ENCODE measurements at places on chromosomes 11 and 22.
A peak's percentile ranks its signal among the peaks of the same experiment; 100 is the strongest.

DNA sequence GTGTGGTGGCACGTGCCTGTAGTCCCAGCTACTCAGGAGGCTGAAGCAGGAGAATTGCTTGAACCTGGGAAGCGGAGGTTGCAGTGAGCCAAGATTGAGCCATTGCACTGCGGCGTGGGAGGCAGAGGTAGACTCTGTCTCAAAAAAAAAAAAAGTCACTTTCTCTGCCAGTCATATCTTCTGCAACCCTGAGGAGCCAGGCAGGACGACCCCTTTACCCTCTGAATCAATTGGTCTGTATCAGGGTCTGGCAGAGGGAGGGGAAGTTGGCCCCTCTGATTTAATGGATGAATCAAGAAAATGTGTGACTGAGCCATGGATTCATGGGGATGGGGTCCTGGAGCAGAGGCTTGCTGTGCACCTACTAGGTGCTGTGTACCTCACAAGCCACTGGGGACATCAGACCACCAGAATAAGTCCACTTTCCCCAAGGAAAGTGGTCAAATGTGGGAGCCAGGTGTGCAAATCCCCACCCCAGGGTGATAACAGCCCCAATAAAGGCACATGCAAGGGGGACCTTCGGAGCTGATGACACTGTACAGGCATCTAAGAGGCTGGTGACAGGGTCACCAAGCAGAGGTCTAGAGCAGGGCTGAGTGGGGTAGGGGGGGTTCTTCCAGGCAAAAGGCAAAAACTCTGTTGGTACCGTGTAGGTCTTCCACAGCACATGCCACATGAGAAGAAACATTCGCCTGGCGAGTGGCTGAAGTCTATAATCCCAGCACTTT, 29.0 kb downstream of the TXN2 start:
- DNase-seq: no peak

GRCh38 chr11:100013011-100013410, 674.1 kb upstream of the ARHGAP42 start:
- DNase-seq: no peak

DNA sequence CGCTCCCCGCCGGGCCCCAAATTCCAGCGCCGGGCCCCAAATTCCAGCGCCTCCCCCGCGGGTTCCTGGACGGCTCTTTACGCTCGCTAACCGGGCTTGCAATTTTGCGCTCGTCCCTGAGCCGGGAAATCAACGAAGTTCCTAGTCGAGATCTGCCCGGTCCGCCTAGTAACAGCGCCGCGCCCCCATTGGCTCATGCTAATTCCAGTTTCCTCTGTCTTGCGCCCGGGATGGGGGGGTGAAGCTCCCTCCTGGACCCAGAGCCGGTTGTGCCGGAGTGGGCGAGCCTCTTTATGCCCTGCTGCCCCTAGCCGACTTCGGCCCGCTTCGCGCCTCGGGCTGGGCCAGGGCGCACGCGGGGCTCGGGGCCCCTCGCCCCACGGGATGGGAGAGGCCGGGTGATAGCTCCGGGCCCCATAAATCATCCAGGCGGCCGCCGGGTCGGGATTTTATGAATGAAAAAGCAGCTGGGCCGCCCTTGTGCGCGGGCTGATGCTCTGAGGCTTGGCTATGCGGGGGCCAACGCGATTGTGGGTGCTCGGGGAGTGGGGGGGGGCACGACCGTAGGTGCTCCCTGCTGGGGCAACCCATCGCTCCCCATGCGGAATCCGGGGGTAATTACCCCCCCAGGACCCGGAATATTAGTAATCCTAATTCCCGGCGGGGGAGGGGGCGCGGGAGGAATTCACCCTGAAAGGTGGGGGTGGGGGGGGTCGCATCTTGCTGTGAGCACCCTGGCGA, 1.8 kb upstream of the CCND1 start:
- DNase-seq: peak; percentile 96

DNA sequence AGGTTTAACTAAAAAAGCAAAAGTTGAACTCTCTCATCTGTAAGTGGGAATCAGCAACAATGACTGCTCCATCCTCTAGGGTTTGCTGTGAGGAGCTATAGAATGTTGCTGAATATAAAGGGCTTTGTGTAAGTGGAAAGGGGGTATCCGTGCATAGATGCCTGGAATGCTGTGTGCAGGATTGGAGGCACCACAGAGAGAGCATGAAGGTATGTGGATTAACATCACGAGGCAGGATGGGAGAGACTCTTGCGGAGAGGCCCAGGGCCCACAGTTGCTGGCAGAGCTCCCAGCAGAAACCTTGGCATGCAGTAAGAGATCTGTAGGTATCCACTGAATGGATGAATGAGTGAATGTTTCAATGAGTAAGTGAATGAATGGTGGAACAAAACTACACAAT, 298.7 kb upstream of the DDI1 start:
- DNase-seq: no peak

DNA sequence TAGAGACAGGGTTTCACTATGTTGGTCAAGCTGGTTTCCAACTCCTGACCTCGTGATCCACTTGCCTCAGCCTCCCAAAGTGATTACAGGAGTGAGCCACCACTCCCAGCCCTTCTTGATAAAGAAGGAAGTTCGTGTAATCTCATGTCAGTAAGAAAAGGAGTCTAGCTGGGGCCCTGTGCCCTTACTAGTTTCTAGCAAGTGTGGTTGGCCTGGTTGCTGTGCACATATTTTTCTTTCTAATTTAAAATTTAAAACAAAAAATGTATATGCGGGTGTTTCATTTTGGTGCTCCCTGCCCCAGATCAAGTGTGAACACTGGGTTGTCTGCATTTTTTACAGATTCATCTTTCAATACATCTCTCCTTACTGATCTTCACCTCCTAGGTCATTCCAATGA, 770.8 kb upstream of the TENM4 start:
- no peak for DNase-seq

- no peak for DNase-seq
Measured at GRCh38 chr11:105181100-105181499, 41.5 kb upstream of the CARD18 start.

- no peak for DNase-seq
Measured at GRCh38 chr11:126072141-126072741, 9.6 kb upstream of the CDON start.

DNA sequence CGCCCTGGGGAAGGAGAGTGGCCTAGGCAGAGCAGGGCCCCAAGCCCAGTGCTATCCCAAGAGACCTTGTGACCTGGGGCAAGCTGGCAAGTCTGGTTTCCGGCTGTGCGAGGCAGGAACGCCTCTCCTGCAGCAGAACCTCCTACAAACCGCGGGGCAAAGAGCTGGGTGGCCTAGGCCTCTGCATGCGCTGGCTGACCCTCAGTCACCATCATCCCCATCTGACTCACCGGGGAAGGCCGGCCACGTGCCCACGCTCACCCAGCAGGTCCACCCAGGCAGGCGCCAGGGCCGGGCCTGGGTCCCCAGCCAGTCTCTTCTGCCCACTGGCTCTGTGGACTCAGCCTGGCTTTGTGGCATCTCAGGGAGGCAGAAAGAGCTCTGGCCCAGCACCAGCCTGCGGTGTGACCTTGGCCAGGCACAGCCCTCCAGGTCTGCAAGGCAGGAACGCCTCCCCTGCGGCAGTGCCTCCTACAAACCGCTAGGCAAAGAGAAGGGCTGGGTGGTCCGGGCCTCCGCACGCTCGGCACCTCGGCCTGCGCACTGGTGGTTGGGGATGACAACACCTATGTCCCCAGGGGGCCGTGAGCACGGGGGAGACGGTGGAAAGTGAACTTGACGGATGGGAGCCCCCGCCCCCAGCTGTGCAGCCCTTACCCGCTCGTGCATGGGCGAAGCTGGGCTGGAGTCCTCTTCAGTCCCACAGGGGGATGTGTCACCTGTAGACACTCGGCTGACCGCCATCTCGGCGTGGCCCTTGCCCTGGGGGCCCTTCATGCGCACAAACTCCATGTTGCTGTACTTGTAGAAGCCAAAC, 38.2 kb downstream of the KIAA0930 start:
- no peak for DNase-seq

DNA sequence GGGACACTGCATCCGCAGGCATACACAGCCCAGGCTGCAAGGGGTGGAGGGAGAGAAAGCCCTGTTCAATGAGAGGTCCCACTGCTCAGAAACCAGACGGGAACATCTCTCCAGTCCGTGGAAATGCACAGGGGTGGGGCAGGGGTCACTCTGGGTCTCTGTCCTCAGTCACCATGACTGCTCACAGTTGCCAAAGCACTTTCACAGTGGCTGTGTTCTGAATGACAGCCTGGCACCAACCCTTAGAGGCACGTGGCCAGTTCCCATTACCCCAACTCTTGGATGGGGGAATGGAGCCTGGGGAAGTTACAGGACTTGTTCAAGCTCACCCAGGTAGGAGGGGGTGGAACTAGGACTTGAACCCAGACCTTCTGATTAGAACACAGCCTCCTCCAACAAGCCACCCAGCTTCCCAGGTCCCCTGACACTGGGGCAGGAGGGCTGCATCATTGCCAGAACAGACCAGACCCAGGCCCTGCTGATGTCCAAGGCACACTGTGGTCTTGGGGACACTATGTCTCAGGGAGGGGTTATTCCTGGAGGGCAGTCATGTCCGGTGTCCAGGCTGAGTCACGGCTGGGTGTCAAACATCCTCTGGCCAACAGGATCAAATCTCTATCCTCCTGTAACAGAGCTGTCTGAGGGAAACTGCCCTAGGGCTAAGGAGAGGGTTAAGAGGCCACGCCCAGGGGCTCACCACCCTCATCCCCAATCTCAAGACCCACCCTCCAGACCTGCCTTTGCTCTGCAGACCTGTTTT, 8.2 kb downstream of the ZNF70 start:
- no peak for DNase-seq

DNA sequence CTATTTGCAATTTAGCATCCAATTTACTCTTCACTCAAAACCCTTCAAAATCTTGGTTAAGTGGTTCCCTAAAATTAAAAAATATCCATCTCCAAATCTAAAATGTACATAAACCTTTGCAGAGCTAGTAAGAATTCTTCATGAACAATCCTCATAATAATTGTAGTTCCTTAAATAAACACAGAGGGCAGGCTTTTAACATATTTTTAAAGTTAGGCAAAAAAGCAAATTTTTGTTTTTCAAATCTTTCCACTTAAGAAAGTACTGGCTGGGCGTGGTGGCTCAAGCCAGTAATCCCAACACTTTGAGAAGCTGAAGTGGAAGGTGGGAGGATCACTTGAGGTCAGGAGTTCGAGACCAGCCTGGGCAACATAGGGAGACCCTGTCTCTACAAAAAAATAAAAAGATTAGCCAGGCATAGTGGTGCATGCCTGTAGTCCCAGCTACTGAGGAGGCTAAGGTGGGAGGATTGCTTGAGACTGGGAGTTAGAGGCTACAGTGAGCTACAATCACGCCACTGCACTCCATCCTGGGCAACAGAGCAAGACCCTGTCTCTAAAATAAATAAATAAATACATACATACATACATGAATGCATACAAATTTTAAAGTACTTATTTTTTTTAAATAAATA, 25.1 kb upstream of the PLAAT3 start:
- no peak for DNase-seq

- DNase-seq: no peak
Measured at GRCh38 chr22:39078329-39078728, 1.3 kb downstream of the APOBEC3G start.

DNA sequence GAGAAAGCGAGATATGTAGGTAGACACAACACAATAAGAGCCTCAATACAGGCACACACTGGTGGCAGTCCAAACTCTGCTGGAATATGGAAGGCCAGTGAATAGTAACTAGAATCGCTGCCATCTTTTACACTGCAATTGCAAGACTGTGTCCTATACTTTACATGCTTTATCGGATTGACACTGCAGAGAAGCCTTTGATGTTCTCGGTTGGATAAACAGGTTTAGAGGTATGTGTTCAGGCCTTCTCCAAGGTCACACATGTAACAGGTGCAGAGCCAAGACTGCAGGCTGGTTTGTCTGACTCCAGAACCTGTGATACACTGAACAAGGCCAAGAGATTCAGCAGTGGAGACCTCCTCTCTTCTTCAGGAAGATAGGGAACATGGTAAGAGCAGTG, 5.1 kb downstream of the SAA1 start:
- DNase-seq: no peak

- peak; percentile 51 for DNase-seq
Measured at GRCh38 chr22:47419239-47419638, 656.8 kb downstream of the TBC1D22A start.

- no peak for DNase-seq
Measured at GRCh38 chr11:134678744-134679143, 266.7 kb upstream of the B3GAT1 start.

GRCh38 chr11:100719362-100719761, 32.3 kb downstream of the ARHGAP42 start:
- no peak for DNase-seq

DNA sequence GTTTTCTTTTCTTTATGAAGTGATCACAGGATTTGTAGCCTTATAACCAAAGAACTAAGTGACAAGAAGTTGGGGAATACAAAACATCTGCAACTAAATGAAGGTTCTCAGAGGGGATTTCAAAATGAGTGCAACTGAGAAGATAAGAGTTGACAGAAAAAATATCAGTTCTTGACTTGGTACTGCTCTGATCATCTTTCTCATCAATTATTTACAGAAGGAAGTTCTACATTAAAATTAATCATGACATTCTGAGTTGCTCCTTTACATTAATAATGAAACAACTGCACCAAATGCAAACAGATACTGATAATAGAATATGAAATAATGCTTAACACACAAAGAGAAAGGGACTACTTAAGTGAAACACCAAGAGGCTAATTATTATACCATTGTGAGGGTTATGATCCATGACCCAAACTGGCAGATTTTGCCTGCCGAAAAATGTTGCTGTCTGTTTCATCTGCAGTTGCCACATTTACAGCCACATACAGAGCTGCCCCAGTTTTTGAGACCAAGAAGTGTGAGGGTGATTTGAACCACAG, 561.9 kb upstream of the ANO5 start:
- DNase-seq: no peak

GRCh38 chr22:23237841-23238240, 57.5 kb downstream of the BCR start:
- DNase-seq: no peak

- DNase-seq: no peak
Measured at GRCh38 chr11:132911186-132911585, 621.1 kb downstream of the OPCML start.

- DNase-seq: no peak
Measured at GRCh38 chr11:30902929-30903328, 316.8 kb upstream of the MPPED2 start.

Data from osteocyte (in vitro differentiated cells).